Ovary (tissue), 10 donors: ENCODE measurements at places on chromosomes 16 and 17. TPM values are rescaled to one million over a fixed set of nuclear protein-coding genes. Genes with fewer than 3 reads are reported as not detected.

GRCh38 chr16:15899538-15900100 lies 11.2 kb upstream of the CEP20 start:
- no peaks in the 10 kb centered on the region for H3K27me3 ChIP-seq
- H3K27ac ChIP-seq: no peak overlapping the region
- H3K36me3 ChIP-seq: no peaks in the 10 kb centered on the region
- no peak overlapping the region for H3K4me3 ChIP-seq

- DNase-seq: no peak
- no peaks in the 10 kb centered on the region for H3K4me1 ChIP-seq
- no peak overlapping the region for H3K4me3 ChIP-seq
- H3K27me3 ChIP-seq: no peaks in the 10 kb centered on the region
- H3K27ac ChIP-seq: no peak overlapping the region
Measured at GRCh38 chr17:73612031-73612472, 32.2 kb downstream of the SDK2 start.

- DNase-seq: peak; percentile 62
- H3K27me3 ChIP-seq: no peaks in the 10 kb centered on the region
- H3K4me1 ChIP-seq: peaks cover 18% of the 10 kb centered on the region
- no peak overlapping the region for H3K4me3 ChIP-seq
- no peak overlapping the region for H3K27ac ChIP-seq
Measured at GRCh38 chr17:73369111-73369521, 57.3 kb upstream of the CDC42EP4 start.

- H3K36me3 ChIP-seq: no peaks in the 10 kb centered on the region
- no peak overlapping the region for H3K4me3 ChIP-seq
- H3K27me3 ChIP-seq: no peaks in the 10 kb centered on the region
- peaks cover 6% of the 10 kb centered on the region for H3K4me1 ChIP-seq
- no peak overlapping the region for H3K27ac ChIP-seq
Measured at GRCh38 chr16:81551151-81551808, 106.7 kb downstream of the CMIP start.

GRCh38 chr16:23293016-23293415 lies 9.1 kb upstream of the SCNN1B start:
- DNase-seq: no peak
- H3K27ac ChIP-seq: no peak overlapping the region
- no peaks in the 10 kb centered on the region for H3K27me3 ChIP-seq
- H3K4me3 ChIP-seq: no peak overlapping the region
- no peaks in the 10 kb centered on the region for H3K4me1 ChIP-seq
- H3K36me3 ChIP-seq: no peaks in the 10 kb centered on the region

DNA sequence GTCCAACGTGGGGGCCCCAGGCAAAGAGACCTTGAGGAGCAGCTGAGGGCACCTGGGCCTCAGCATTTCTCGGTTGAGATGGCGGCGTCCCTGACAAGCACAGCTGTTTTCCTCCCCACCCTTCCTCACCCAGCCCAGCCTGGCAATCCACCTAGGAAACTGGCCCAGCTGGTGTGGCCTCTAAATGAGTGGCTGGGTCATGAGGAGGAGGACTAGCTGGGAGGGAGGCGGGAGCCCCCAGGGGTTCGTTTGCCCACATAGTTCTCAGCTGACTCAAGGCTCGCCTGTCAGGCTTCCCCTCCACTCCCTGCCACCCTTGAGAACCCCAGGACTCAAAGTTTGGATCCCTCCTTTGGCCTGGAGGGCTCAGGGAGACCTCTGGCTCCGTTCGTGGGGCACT lies 5.9 kb downstream of the RNF222 start:
- H3K27ac ChIP-seq: no peak overlapping the region
- no peaks in the 10 kb centered on the region for H3K36me3 ChIP-seq
- DNase-seq: no peak
- no peak overlapping the region for H3K4me3 ChIP-seq

DNA sequence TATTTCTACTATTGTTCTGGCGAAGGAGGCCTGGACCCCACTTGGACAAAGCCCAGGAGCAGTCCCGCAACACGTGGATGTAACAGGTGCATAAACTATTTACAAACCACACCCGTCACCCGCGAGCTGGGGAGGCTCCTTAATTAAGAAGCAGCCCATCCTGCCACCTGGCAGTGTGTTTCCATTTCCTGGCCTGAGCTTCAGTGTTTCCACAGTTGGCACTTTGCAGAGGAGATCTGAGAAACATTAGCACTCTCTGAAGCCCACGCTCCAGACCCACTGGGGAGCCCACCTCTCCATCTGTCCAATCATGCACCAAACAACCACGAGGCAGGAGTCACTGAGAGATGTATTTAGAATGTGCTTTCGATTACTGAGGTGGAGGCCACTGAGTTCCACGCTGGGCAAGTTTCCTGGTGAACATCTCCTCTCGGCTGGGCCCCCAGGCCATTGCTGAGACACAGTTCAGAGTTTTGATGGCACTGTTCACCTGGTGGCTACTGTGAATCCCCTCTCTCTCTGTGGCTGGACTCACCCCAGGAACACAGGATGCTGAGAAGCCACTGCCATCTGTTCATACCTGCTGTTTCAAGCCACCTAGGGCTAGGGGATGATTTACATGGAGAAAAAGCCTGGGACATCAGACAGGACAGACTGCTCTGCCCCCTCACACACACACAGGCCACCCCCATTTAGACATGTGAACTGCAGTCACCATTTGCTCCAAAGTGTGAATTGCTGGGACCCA lies 129.1 kb downstream of the AIPL1 start:
- H3K4me1 ChIP-seq: no peaks in the 10 kb centered on the region
- H3K27me3 ChIP-seq: no peaks in the 10 kb centered on the region
- no peaks in the 10 kb centered on the region for H3K36me3 ChIP-seq
- no peak for DNase-seq

- DNase-seq: no peak
- no peaks in the 10 kb centered on the region for H3K36me3 ChIP-seq
- no peak overlapping the region for H3K27ac ChIP-seq
- H3K4me1 ChIP-seq: no peaks in the 10 kb centered on the region
- no peak overlapping the region for H3K4me3 ChIP-seq
- H3K27me3 ChIP-seq: no peaks in the 10 kb centered on the region
Measured at GRCh38 chr16:89779231-89779908, 37.1 kb downstream of the FANCA start.

DNA sequence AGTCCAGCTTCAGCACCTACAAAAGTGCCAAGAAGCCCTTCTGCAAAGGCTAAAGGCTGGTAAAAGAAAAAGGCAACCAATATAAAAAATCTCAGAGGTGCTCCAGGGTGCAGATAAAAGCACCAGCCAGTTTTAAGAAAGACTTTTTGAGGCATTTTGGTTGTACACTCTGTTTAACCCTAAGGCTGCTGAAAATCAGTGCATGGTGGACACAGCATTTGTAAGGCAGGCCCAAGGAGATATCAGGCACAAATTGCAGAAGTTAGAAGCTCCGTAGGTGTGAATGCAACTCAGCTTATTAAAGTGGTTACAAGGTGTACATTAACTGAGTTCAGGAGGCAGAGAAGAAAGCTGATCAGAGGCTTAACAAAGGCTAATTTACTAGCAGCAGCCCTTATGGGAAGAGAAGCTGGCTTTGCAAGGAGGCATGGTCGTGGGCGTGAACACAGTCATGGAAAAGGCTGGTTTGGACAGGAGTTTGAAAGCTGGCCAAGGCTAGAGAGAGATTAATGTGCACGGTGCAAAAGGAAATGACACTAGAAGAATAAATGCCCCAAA lies 21.1 kb downstream of the ACSM1 start:
- H3K36me3 ChIP-seq: no peaks in the 10 kb centered on the region
- H3K4me1 ChIP-seq: peaks cover 19% of the 10 kb centered on the region
- H3K27me3 ChIP-seq: no peaks in the 10 kb centered on the region
- H3K27ac ChIP-seq: peak overlapping the region; percentile 89
- no peak for DNase-seq
- peak overlapping the region; percentile 78 for H3K4me3 ChIP-seq

GRCh38 chr17:73826872-73827228 lies 182.6 kb upstream of the SDK2 start:
- no peaks in the 10 kb centered on the region for H3K36me3 ChIP-seq
- DNase-seq: no peak
- no peaks in the 10 kb centered on the region for H3K4me1 ChIP-seq

- no peaks in the 10 kb centered on the region for H3K4me1 ChIP-seq
- no peak overlapping the region for H3K27ac ChIP-seq
- H3K4me3 ChIP-seq: no peak overlapping the region
- H3K36me3 ChIP-seq: no peaks in the 10 kb centered on the region
- DNase-seq: no peak
Measured at GRCh38 chr16:12661656-12662172, 142.0 kb downstream of the CPPED1 start.

DNA sequence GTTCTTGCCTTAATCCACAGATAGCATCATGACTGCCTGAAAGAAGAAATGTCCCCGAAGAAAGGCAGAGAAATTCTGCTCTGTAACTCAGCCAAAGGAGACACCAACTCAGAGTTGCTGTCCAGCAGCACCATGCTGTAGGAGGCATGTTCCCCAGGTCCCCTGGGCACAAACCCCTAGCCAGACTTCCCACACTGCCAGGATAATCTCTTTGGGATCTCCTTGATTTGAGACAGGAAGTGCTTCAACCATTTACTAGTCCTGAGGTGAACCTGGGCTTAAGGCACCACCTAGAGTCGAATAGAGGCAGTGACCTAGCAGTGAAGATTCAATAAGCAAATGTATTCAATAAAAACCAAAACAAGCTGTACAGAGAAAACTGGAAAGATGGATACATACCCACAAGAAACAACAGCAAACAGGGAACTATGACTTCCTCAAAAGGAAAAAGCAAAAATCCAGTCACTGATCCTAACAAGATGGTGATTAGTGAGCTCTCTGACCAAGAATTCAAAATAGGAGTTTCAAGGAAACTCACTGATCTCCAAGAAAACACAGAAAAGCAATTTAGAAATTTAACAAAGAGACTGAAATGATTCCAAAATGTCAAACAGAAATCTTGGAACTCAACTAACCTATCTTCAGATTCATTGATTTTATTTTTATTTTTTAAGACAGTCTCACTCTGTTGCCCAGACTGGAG lies 5.7 kb downstream of the OR4D2 start:
- no peaks in the 10 kb centered on the region for H3K4me1 ChIP-seq
- H3K27ac ChIP-seq: no peak overlapping the region
- no peak for DNase-seq
- H3K27me3 ChIP-seq: no peaks in the 10 kb centered on the region

GRCh38 chr17:79136596-79136995 lies 62.0 kb downstream of the ENGASE start:
- no peaks in the 10 kb centered on the region for H3K27me3 ChIP-seq
- no peak overlapping the region for H3K27ac ChIP-seq
- H3K4me1 ChIP-seq: no peaks in the 10 kb centered on the region

DNA sequence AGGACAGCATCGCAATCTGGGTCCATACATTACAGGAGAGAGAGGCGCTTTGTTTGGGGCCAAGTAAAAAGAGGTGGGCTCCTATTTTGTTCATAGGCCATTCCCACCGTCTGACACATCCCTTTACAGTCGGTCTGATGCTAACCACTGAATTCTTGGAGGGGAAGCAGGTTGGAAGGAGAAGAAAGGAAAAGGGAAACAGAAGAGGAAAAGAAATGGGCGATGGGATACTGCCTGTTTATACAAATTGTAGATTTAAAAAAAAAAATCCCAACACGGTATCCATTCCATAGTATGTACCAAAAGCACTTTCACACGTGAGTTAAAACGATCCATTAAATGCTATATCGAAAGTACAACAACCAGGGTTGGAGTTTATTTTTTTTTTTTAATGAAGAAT lies 4.0 kb upstream of the ZFHX3 start:
- H3K27ac ChIP-seq: no peak overlapping the region
- DNase-seq: no peak
- H3K27me3 ChIP-seq: no peaks in the 10 kb centered on the region
- H3K4me1 ChIP-seq: peaks cover 10% of the 10 kb centered on the region
- H3K36me3 ChIP-seq: no peaks in the 10 kb centered on the region
- H3K4me3 ChIP-seq: no peak overlapping the region

GRCh38 chr16:89565506-89566372 lies 5.3 kb downstream of the RPL13 start:
- no peaks in the 10 kb centered on the region for H3K27me3 ChIP-seq
- peak; percentile 59 for DNase-seq
- H3K4me3 ChIP-seq: no peak overlapping the region
- H3K4me1 ChIP-seq: peaks cover 11% of the 10 kb centered on the region

DNA sequence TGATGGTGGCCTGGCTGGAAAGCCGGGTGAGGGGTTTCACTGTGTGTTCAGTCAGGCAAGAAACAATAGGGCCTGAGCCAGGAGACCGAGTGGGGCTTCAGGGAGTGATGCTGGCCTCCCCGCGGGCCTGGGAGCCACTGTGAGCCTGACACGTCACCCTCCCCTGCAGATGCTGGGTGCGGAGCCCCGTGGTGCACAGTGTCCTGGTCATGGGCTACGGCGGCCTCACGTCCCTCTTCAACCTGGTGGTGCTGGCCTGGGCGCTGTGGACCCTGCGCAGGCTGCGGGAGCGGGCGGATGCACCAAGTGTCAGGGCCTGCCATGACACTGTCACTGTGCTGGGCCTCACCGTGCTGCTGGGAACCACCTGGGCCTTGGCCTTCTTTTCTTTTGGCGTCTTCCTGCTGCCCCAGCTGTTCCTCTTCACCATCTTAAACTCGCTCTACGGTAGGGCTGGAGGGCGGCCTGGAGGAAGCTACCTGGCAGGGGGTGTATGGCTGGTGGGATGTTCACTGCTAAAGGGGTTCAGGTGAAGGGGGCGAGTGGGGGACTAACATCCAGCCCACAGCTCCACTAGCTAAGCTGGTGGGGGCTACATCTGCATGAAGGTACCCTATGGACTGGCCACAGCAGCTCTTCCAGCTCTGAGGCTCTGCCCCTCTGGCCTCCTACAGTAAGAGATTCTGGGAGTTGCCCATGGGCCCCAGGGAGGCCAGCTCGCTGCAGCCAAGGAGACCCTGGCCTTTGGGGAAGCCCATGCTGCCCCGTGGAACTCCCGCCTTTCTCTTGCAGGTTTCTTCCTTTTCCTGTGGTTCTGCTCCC lies 32.4 kb downstream of the ADGRG5 start:
- no peaks in the 10 kb centered on the region for H3K27me3 ChIP-seq
- peaks cover 2% of the 10 kb centered on the region for H3K4me1 ChIP-seq
- H3K27ac ChIP-seq: no peak overlapping the region
- H3K4me3 ChIP-seq: no peak overlapping the region

DNA sequence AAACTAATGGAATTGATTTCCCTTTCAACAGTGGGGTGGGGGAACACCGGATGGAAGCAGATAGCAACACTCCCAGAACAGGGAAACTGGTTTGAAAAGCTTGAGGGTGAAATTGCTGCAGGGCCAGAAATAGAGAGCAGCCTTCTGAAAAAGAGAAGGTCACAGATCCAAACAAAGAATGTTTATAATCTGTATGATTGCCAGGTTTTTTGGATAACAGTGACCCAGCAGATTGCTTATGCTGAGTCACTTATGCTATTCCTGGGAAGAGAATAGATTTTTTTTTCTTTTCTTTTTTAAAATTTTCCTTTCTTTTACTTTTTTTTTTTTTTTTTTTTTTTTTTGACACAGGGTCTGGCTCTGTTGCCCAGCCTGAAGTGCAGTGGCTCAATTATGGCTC lies 641.3 kb downstream of the KCNJ2 start:
- no peak overlapping the region for H3K4me3 ChIP-seq
- no peak overlapping the region for H3K27ac ChIP-seq
- H3K4me1 ChIP-seq: no peaks in the 10 kb centered on the region
- no peaks in the 10 kb centered on the region for H3K27me3 ChIP-seq
- no peaks in the 10 kb centered on the region for H3K36me3 ChIP-seq

The CCDC102A gene
- total RNA-seq: 12.5 TPM

The DNAJC7 gene
- 42.5 TPM for total RNA-seq

The TMEM100 gene
- 9.0 TPM for total RNA-seq
